ENCODE measurements at places on chromosomes 16 and 17.

- no peak for DNase-seq
These were observed 282.2 kb downstream of the MAF start for GRCh38 chr16:79318143-79318899.

DNA sequence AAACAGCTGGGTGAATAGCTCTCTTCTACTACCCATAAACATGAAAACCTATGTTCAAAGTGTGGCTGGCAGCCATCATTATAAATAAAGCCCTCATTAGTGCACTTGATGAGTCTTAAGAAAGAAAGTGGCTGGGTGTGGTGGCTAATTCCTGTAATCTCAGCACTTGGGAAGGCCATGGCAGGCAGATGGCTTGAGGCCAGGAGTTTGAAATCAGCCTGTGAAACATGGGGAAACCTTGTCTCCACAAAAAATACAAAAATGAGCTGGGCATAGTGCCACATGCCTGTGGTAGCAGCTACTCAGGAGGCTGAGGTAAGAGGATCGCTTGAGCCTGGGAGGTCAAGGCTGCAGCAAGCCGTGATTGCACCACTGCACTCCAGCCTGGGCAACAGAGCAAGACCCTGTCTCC, 28.3 kb upstream of the APPBP2 start:
- DNase-seq, result no peak

GRCh38 chr17:38910325-38910724, 15.1 kb upstream of the LASP1NB start:
- no peak for DNase-seq

DNA sequence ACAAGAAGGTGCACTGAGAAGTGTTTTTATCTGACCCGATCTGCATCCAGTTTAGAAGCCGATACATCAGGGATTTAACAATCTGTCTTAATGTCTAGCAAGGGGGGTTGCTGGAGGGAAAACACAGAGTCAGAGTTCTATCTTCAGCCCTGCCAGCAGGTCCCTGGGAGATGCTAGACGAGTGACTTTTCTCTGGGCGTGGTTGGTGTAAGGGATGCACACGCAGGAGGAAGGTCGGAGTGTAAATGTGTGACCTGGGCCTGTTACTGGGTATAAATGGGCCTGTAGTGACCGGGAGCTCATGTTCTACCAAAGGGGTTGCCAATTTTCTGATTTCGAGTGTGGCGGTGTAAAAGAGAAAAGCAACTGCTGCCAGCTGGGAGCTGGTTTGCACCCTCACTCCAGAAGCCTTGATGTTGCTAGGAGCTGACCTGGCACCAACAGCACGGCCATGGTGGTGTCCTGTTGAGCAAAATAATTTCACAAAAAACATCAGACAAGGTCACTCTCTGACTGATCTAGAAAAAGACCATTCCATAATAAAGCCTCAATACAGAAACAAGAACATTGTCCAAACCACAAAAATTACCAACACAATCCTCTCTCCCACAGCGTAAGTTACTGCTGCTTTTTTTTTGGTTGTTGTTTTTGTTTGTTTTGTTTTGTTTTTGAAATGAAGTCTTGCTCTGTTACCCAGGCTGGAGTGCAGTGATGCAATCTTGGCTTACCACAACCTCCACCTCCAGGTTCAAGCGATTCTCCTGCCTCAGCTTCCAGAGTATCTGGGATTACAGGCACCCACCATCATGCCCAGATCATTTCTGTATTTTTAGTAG, 1.3 kb upstream of the KCTD13 start:
- DNase-seq, result no peak

- DNase-seq, result no peak
These were observed 8.8 kb downstream of the MAP3K3 start for GRCh38 chr17:63631062-63631461.

DNA sequence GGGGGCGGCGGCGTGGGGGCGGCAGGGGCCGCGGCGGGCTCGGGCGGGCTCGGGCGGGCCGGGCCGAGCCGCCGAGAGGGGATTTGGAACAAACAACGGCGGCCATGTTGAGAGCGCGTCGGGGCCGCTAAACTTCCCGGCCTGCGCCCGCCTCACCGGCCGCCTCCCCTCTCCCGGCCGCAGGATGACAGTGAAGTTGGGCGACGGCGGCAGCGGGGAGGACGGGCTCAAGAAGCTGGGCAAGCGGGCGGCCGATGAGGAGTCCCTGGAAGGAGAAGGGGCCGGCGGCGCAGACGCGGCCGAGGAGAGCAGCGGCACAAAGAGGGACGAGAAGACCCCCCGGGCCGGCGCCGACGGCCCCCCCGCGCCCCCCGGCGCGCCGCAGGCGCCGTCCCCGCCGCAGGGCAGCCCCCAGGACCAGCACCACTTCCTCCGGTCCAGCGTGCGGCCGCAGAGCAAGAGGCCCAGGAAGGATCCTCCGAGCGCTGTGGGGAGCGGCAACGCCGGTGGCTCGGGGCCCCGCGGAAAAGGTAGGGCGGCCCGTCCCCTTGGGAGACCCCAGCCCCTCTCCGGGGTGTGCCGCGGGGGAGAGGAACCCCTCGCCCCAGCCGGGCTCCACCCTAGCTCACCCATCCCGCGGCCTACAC, 2.4 kb downstream of the CRAMP1 start:
- DNase-seq, result no peak

GRCh38 chr16:49993579-49993978, 31.4 kb upstream of the CNEP1R1 start:
- DNase-seq, result no peak

DNA sequence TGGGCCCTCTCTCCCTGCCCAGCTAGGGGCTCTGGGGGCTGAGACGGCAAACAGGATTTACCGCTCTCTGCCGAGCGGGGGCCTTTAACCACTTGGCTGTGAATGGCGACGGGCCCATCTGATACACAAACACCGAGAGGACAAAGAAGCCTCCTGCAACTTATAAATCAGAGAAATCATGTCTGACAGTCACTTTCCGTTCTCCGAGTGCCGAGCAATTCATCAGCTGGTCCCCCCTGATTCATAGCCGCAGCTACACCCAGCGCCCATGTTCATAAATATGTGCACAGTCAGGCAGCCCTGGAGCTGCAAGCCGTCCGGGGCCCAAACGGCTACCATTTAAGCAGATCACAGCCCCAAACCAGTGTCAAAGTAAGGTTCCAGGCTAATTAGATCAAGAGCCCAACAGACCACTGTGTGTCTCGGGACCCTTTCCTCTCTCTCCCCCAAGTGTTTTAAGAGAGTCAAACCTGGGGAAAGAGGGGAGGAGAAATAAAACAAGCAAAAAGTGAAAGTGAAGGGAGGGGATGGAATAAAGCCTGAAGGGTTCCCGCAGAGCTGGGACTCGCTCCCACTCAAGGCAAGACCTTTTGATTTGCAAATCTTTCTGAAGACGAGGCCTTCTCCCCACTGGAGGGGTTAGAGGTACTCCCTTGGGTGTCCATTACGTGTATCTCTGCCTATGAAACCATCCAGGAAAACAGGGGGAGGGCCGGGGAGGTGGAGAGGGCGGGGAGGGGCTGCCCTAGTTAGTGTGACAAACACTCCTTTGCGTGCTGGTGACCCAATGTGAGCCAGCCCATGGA, 154.7 kb downstream of the C16orf78 start:
- no peak for DNase-seq

- DNase-seq, result no peak
These were observed 4.2 kb upstream of the KLHL11 start for GRCh38 chr17:41869426-41869825.

GRCh38 chr16:13510425-13511151, 409.4 kb upstream of the ERCC4 start:
- DNase-seq, result no peak

- DNase-seq, result no peak
These were observed 40.3 kb downstream of the C16orf95 start for GRCh38 chr16:87276924-87277323.

GRCh38 chr16:2250652-2251295, 613 bp downstream of the ECI1 start:
- DNase-seq, result no peak

DNA sequence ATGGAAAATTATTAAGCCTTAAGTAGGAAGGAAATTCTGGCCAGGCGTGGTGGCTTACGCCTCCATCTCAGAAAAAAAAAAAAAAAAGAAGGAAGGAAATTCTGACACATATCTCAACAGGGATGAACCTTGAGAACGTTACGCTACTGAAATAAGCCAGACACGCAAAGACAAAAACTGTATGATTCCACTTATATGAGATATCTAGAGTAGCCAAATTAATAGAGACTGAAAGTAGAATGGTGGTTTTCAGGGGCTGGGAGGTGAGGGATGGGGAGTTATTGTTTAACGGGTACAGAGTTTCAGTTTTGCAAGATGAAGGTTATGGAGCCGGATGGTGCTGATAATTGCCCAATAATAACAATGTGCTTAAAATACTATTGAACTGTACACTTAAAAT, 16.2 kb upstream of the HNF1B start:
- no peak for DNase-seq

GRCh38 chr17:34654276-34654880, 75.0 kb downstream of the TMEM132E start:
- no peak for DNase-seq

DNA sequence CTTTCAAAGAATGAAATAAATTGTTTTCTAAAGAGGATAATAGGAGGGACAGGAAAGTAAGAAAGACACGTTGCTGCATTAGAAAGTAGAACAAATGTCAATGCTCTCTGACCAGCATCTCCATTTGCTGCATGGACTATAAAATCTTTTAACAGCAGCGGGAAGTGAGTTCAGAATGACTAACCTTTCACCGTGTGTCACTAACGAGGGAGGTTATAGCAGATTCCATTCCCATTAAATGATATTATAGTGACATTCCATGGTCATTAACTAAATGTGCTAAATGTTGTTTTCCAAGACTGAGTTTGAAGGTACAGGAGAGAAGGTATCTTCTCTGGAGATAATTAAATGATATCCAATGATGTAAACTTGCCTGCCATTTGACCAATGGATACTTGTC, 127.1 kb upstream of the HS3ST3A1 start:
- no peak for DNase-seq

- DNase-seq, result no peak
These were observed 94.0 kb downstream of the MRTFB start for GRCh38 chr16:14164916-14165662.

DNA sequence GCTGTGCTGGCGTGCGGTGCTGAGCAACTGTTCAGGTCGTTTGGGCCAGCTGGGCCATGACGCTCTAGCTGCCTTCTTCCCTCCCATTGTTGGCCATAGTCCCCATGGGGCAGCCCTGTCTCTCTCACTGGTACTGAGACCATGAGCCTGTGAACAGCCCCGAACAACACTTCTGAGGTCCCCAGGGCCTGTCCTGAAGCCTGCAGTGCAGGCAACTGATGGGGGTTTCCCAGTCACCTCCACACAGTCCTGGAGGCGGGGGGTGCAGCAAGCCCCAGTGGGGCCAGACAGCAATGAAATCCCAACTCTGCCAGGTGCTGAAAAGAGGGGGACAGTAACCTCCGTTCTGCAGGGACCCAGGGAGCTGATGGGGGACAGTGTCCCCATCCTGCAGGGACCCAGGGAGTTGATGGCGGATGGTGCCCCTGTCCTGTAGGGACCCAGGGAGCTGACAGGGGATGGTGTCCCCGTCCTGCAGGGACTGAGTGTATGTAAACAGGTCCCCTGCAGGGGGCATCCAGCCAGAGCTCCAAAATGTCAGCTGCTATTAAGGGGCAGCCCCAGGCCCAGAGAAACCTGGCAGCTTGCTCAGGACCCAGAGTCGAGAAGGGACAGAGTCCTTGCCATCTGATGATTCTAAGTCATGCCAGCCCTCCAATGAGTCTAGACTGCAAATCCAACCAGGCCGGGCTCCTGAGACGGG, 30.4 kb downstream of the ENGASE start:
- DNase-seq, result no peak

DNA sequence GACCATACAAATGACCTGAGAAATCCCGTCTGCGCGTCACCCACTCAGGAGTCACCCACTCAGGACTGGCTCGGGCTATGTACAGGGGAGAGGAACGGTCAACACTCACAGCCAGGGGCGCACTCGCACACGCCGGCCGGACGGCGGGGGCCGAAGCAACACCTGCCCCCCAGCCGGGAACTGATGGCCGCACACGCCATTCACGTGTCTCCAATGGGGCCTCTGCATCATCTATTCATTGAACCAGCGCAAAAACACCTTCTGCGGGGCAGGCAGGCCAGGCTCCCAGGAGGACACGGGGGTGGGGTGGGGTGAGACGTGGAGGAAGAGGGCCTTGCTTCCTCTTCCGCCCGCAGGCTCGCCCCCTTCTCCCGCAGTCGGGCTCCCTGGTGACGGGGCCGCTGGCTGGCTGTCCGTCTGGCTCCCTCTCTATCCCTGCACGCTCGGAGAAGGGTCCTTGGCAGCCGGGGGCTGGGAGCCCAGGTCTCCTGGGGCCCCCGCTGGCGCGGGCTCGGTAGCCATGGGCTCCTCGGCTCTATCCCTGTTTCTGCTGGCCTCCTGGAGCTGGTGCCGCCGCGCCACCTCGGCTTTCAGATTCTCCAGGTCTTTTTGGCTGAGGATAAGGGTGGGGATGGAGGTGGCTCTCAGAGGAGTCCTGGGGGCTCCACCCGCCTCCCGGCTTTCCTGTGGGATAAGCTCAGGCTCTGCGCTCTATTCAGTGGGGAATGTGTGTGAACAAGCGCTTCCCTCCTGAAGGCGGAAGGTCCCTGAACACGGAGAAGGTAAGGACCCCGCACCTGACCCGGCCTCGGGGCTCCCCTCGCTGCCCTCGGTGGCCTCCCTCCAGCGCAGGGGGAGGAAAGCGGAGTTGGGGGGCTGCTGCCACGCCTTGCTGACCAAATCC, 21.1 kb downstream of the CLUH start:
- DNase-seq, result no peak

DNA sequence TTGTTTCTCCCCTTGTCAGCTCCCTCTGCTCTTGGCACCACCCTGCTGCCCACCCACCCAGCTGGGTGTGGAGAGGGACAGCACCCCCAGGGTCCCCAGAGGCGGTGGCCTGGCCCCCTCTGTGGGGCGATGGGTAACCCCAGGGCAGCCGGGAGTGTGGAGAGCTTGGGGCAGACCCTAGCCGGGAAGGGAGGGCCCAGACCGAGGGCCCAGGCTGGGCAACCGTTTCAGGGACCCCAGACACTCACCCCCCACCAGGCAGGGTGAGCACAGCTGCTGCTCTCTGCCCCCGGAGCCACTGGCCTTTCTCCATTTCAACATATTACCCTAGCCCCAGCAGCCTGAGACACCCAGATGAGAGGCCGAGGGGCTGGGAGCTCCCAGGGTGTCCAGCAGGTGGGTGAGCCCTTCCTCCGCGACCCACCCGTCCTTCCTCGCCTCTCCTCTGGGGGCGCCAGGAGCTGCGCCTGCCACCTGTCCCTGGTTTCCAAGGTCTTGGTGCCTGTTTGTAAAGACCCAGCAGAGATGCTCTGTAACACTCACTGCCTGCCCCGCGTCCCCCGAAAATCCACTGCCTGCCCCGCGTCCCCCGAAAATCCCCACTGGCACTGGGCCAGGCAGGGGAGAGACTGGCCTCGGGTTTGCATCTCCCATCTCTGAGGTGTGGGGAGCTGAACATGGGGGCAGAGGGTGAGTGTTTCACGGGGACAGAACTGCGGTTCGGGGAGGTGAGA, 45.4 kb downstream of the BAHCC1 start:
- DNase-seq, result no peak

- DNase-seq, result no peak
These were observed 4.6 kb downstream of the SLC5A10 start for GRCh38 chr17:18956581-18956980.

GRCh38 chr16:89700649-89701424, 668 bp downstream of the SPATA2L start:
- DNase-seq, result no peak

Measured in stimulated activated CD8-positive, alpha-beta memory T cell treated with anti-CD3 and anti-CD28 coated beads, Interleukin-2, amount 100 ng/mL, for 1 hour (primary cell).